ENCODE measurements at places on chromosomes 7 and 10. TPM values are rescaled to one million over a fixed set of nuclear protein-coding genes. Genes with fewer than 3 reads are reported as not detected.
A peak's percentile ranks its signal among the peaks of the same experiment; 100 is the strongest.

GRCh38 chr7:143239813-143240212, 18.0 kb downstream of the TAS2R40 start:
- H3K4me1 ChIP-seq, result no peaks in the 10 kb centered on the region
- H3K27me3 ChIP-seq, result no peaks in the 10 kb centered on the region
- no peak for DNase-seq
- no peaks in the 10 kb centered on the region for H3K36me3 ChIP-seq
- no peak overlapping the region for H3K4me3 ChIP-seq

DNA sequence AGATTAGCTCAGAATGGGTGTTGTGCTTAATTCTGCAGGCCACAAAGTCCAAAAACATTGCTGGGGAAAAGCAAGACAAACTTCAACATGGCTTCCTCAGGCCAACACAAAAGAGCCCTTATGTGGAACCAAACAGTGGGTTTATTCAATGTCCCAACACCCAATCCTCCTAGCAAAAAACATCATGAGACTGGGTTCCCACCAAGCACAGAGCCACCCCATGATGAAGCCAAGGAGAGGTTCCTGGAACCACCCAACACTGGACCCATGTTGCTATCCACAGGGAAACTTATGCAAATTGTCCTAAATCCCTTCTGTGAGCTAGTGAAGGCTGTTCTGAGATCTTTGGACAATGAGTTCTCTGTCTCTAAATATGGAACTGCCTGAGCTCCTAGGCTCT, 24.0 kb downstream of the SLC25A13 start:
- H3K27ac ChIP-seq, result no peak overlapping the region
- H3K36me3 ChIP-seq, result no peaks in the 10 kb centered on the region
- H3K4me3 ChIP-seq, result no peak overlapping the region
- H3K4me1 ChIP-seq, result peaks cover 18% of the 10 kb centered on the region

GRCh38 chr10:117656385-117657367, 114.1 kb downstream of the EMX2 start:
- no peak overlapping the region for H3K27ac ChIP-seq
- no peaks in the 10 kb centered on the region for H3K27me3 ChIP-seq
- no peak for DNase-seq

GRCh38 chr10:35387768-35388167, 51.5 kb downstream of the CCNY start:
- no peak for DNase-seq
- H3K27ac ChIP-seq, result no peak overlapping the region
- no peaks in the 10 kb centered on the region for H3K36me3 ChIP-seq
- H3K4me1 ChIP-seq, result peaks cover 40% of the 10 kb centered on the region
- H3K4me3 ChIP-seq, result no peak overlapping the region

Gene MRPS17
- 8.8 TPM for total RNA-seq

DNA sequence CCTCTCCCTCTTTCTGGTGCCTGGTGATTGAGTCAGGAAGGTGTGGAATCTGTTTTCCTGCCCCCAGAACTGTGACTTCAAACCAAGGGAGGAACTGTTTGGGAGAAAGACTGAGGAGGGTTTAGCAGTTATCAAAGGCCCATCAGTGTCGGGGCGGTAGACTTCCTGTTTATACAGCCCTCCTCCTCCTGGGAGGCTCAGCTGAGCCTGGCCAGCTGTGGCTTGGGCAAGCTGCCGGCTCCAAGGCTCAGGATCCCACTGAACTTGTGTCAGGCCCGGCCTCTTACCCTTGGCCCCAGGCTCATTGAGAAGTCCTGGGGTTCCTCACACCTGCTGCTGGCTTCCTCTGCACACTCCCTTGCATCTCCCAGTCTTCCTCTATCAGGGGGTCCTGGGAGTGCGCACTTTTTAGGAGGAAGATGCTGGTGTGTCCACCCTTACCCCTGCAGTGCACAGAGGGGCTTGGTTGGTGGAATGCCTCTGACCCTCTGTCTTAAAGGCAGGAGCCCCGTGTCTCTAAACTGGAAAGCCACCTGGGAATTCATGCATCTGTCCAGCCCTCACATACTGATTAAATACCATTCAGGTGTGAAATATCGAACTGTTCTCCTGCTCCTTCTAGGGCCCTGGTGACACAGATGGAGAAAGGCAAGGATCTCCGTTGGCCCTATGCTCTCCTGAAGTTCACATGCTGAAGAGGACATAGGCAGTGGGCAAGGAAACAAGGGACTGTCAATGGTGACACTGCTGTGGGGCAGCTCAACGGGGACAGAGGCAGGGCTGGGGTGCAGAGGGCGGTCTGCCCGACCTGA, 32.4 kb downstream of the CXCL12 start:
- DNase-seq, result peak; percentile 95
- peaks cover 62% of the 10 kb centered on the region for H3K4me1 ChIP-seq
- no peak overlapping the region for H3K4me3 ChIP-seq
- H3K36me3 ChIP-seq, result no peaks in the 10 kb centered on the region

- no peak overlapping the region for H3K4me3 ChIP-seq
- H3K27me3 ChIP-seq, result no peaks in the 10 kb centered on the region
- no peaks in the 10 kb centered on the region for H3K4me1 ChIP-seq
- DNase-seq, result no peak
Measured at GRCh38 chr7:155945670-155946325, 133.5 kb upstream of the SHH start.

Data from body of pancreas (tissue), 4 donors.